Lower leg skin (tissue), 4 donors: ENCODE measurements at places on chromosomes 4 and X. TPM values are rescaled to one million over a fixed set of nuclear protein-coding genes. Genes with fewer than 3 reads are reported as not detected.

DNA sequence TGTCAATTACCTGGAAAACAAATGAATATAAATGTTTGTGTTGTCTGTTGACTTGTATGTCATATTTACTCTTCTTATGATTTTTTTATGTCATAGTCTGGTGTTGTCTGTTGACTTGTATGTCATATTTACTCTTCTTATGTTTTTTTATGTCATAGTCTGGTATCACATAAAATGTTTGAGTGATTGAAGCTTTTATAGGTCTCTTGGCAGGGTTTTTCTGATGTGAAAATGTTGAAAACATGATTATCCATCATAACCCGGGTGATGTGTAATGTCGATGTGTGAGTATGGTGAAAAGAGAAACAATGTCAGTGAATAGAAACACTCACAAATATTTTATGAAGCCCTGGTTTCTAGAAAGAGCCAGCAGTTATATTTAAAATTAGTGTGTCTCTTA is 335.7 kb downstream of the BMPR1B start:
- DNase-seq = no peak

DNA sequence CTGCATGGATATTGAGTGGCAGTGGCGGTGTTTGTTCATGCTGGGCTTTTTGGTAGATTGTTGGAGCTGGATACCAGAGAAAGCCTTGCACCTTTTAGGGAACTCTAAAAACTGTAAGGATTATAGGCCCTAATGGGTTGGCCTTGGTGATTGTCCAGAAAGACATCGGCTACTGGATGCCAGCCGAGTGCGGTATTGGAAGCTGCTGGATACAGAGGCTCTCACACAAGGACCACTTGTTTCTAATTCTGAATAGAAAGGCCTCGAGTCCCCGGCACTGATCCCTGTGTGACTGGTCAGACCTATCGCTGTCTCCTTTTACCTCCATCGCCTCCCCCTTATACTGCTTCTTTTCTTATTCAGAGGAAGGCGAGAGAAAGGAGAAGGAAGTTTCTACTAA is 27.3 kb upstream of the SCOC start:
- no peak for DNase-seq

Gene QDPR
- 4.7 TPM for total RNA-seq

DNA sequence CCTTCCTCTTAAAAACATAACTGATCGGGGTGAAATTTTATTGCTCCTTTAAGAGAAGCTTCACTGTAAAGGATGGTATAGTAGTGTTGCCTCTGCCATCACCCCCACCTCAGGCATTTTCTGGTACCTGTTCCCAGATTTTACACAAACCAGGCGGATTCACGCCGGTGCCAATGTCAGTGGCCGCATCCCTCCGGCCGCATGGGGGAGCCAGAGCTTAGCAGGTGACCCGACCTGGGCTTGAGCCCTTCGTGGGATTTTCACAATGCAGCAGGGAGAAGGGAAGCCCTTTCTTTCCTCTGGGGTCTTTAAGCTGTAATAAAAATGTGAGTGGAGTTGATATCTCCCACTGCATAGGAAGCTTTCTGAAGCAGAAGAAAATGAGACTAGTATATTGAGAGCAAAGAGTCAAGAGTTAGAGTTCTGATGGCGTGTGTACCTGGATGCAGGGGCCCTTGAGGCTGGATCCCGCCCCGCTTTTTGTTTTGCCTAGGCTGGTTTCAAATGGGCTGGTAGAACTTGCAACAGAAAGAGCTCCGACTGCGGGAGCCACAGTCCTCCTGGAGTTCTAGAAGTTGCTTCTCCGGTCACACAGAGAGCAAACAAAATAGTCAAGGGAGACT is 59.4 kb downstream of the POLR2B start:
- DNase-seq = peak; percentile 37

- no peak for DNase-seq
These were observed 131.0 kb downstream of the PRKX start for GRCh38 chrX:3582451-3582850.

GRCh38 chr4:90220459-90220858 is 93.3 kb downstream of the CCSER1 start:
- no peak for DNase-seq

GRCh38 chrX:138945219-138945618 is 233.7 kb upstream of the FGF13 start:
- no peak for DNase-seq

GRCh38 chr4:127103681-127104115 is 529.1 kb upstream of the INTU start:
- DNase-seq = no peak

Gene TCP11X2
- not detected for total RNA-seq

DNA sequence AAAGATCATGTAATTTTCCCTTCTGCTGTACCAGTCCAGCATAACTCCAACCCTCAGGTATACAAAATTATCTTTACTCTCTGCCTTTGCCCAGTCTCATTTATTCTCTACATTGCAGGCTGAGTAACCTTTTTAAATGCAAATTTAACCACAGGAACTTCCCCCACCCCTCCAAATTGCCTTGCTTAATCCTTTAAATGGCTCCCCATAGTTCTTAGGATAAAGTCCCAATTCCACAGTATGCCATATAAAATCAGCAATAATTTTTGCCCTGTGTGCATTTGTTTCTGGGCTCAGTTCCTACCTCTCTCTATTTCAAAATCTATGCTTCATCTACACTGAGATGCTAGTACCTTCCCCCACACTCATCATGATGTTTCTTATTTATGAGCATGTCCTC is 879.7 kb downstream of the RPA4 start:
- no peak for DNase-seq

- DNase-seq = no peak
These were observed 587 bp downstream of the TIMM8A start for GRCh38 chrX:101347859-101348451.

Gene HMGB2
- 34.1 TPM for total RNA-seq

DNA sequence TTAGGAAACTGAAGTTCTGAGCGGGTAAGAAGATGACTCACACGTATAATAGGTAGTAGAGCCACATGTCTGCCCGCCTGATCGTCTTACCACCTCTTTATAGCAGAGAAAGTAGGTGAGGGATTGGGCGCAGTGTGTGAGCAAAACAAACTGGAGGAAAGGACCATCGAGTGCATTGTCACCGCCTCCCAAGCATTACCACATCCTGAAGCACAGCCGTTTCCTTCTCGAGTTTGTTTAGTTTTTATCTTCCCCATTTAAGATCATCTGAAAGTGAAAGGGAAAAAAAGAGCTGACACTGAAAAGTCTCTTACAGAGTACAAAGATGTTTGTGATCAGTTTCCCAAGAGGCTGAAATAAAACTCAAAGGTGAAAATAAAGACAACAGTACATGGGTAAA is 14.8 kb downstream of the PDK3 start:
- no peak for DNase-seq

Gene HMGB3
- total RNA-seq = 16.9 TPM

DNA sequence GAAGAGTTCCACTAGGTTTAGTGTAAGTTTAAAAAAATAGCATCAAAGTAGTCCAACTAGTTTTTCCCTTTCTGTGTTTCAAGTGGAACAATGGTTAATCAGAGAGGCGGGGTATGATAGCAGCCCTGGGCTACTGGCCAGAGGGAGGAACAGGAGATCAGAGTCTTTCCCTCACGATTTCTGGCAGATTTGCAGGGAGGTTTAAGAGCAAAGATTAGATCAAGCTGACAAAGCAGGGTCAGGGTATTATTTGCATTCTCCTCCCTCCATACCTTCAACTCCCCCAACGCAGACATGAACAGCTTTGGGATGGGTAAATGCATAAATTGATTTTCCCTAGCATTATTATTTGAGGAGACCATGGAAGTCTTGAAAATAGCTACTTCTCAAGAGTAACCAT is 277.6 kb upstream of the DIAPH2 start:
- no peak for DNase-seq

Gene MAGEA2B
- not detected for total RNA-seq

GRCh38 chrX:133335027-133335426 is 80.3 kb downstream of the GPC4 start:
- DNase-seq = peak; percentile 14

Gene SGMS2
- total RNA-seq = 38.7 TPM

- no peak for DNase-seq
These were observed 275.6 kb upstream of the HS3ST1 start for GRCh38 chr4:11704186-11704830.

- DNase-seq = peak; percentile 46
These were observed 2.3 kb upstream of the XPNPEP2 start for GRCh38 chrX:129736491-129736890.

Gene CDS1
- total RNA-seq = 29.3 TPM

DNA sequence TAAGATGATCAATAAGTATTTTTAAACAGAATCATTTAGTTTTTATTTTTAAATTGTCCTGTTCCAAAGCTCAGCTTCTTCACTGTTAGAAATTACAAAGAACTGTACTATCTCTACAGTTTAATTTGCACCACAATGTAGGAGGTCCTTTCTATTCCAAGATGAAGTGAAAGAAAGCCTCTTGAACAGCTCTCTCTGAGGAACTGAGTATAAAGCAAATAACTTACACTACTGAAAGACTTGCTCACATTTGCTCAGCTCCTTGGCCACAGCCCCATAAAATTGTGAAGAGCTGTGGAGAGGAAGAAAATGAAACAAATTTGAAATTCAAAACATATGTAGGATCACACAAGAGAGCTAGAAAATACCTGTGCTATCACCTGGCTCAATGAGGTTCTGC is 68.6 kb downstream of the ENPEP start:
- no peak for DNase-seq

DNA sequence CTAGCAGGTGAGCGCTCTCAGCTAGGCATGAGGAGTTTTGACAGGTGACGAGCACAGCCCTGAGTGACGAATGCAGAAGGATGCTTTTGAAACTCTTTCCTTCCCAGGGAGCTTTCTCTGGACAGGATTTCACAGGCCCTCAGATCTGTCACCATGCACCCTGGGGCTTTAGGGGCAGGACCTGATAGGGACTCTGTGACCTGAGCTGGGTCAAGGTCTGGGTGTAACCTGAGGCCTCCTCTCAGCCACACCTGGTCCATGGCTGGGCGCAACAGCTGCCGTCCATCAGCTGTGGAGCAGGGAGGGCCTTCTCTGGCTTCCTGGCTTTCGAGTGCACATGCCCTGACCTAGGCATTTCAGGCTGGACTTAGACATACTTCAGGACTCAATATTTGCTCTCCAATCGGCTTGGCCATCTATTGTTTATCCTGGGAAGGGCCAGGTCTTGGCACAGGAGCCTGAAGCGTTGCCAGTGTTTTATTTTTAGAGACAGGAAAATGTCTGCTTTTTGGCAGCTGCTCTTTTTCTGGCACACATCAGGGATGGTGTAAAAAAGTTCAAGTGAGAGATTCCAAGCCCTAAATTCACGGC is 56.4 kb downstream of the C4orf51 start:
- DNase-seq = no peak

- peak; percentile 21 for DNase-seq
These were observed 220.7 kb upstream of the EMCN start for GRCh38 chr4:100738196-100739165.

- DNase-seq = no peak
These were observed 997.1 kb downstream of the RAB28 start for GRCh38 chr4:12487000-12487399.

GRCh38 chrX:131894995-131895394 is 128.1 kb upstream of the STK26 start:
- no peak for DNase-seq

- DNase-seq = no peak
These were observed 53.6 kb downstream of the PABPC4L start for GRCh38 chr4:134147941-134148340.

- no peak for DNase-seq
These were observed 111.7 kb upstream of the TAPT1 start for GRCh38 chr4:16337936-16338335.
